ENCODE measurements at places on chromosomes 1 and 21.
A peak's percentile ranks its signal among the peaks of the same experiment; 100 is the strongest.

- no peak for DNase-seq
These were observed 136.0 kb downstream of the SNX7 start for GRCh38 chr1:98797506-98797905.

GRCh38 chr1:90671741-90672140 is 45.4 kb downstream of the BARHL2 start:
- no peak for DNase-seq

- DNase-seq, result no peak
These were observed 316.9 kb upstream of the SGIP1 start for GRCh38 chr1:66217021-66217420.

DNA sequence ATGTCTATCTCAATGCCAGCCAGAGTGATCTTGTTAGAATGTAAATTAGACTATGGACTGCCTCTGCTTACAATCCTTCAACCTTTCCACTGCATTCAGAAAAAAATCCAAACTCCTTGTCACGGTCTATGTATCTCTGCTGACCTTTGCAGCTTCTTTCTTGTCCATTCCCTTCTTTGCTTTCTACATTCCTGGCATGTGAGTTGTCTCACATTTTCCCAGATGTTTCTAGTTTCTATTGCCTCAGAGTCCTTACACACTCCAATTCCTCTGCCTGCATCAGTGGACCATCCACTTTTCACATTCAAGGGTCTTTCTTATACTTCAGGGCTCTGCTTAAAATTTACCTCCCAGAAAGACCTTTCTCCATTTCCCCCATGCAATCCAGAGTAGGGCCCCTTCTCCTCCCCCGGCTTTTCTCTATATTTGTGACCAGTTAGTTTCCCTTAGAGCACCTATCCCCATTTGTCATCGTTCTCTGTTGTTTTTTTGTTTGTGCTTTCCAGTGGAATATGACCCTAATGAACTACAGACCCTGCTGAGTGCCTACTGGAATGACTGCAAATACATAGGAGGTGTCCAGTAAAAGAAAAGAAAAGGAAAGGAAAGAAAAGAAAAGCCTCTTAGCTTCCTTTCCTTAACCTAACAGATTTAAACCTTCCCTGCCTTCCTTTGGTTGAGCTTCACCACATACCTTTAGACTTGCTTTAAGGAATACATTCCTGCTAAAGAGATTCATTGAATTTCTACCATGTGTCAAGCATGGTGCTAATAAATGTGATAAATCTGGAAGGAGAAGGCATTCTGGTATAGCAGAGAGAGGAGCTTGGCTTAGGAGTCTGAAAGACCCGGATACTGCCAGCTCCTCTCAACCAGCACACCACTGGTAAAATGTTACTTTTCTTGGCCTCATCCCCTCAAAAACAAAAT is 102.0 kb downstream of the DIRAS3 start:
- no peak for DNase-seq

DNA sequence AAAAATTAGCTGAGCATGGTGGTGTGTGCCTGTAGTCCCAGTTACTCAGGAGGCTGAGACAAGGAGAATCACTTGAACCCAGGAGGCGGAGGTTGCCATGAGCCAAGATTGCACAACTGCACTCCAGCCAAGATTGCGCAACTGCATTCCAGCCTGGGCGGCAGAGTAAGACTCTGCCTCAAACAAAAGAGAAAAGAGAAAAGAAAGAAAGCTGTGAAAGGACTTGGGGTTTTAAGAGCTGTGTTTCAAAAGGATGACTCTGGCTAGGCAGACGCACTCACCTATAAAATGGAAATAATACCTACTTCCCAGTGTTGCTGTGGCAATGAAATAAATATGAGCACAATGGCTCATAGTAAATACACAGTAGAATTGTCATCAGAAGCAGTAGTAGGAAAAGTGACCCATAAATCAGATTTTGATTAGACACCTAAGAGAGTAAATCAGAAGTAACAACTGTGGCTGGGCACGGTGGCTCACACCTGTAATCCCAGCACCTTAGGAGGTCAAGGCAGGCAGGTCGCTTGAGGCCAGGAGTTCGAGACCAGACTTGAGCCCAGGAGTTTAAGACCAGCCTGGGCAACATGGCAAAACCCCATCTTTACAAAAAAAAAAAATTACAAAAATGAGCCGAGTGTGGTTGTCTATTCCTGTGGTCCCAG is 45.9 kb upstream of the PUM1 start:
- DNase-seq, result no peak

DNA sequence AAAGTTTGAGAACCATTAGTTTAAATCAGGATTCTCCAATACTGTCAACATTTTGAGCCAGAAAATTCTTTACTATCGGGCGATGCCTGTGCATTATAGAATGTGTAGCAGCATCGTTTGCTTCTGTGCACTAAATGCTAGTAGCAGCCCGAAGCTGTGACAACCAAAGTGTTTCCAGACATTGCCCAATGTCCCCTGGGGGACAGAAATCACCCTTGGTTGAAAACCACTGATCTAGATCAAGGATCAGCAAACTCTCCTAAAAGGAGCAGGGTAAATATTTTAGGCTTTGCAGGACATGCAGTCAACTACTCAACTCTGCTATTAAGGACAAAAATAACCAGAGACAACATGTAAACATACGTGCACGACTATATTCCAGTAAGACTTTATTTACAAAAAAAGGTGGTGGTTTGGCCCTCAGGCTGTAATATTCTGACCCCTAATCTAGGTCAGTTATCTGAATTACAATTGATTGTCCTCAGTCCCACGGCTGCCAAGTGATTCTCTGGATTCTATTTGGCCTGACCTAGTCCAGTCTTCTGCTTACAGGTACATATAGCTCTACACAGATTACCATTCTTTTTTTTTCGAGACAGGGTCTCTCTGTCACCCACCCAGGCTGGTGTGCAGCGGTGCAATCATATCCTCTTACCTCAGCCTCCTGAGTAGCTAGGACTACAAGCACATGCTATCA is 10.6 kb downstream of the FAF1 start:
- no peak for DNase-seq

DNA sequence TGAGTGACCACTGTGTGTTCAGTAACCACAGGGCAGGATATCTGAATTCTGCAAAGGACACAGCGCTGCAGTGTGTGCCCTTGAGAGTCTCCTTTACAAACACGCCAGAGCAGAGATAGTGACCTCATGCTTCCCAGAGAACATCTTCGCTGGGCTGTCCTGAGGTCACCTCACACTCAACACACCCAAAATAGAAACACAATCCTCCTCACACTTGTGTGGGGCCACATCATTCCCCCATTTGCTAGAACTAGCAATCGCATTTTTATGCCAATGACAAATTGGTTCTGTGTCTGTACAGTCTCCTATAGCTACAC is 140.1 kb upstream of the NRIP1 start:
- DNase-seq, result no peak

GRCh38 chr1:31640964-31641363 is 3.7 kb downstream of the PEF1 start:
- DNase-seq, result no peak

- DNase-seq, result no peak
These were observed 26.1 kb downstream of the SLC1A7 start for GRCh38 chr1:53116307-53116810.

DNA sequence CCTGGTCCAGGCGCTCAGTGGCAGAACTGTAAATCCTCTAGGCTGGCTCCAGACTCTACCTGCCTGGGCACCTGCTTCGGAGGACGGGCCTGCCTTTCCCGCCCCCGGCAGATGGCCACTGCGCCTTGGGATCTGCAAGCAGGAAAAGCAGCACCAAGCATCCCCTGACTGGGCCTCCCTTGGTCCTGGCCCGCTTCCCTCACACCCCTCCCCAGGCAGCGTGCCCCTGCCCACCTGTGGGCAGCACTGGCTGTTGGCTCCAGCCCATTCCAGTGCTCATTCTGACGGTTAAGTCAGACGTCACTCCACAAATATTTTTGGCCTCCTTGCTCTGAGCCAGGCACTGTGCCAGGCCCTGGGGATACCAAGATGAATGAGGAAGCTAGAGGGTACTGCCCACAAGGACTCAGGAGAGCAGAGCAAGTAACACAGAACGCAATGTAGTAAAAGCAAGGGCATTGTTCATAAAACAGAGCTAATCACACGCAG is 22.0 kb upstream of the BLACAT1 start:
- no peak for DNase-seq

DNA sequence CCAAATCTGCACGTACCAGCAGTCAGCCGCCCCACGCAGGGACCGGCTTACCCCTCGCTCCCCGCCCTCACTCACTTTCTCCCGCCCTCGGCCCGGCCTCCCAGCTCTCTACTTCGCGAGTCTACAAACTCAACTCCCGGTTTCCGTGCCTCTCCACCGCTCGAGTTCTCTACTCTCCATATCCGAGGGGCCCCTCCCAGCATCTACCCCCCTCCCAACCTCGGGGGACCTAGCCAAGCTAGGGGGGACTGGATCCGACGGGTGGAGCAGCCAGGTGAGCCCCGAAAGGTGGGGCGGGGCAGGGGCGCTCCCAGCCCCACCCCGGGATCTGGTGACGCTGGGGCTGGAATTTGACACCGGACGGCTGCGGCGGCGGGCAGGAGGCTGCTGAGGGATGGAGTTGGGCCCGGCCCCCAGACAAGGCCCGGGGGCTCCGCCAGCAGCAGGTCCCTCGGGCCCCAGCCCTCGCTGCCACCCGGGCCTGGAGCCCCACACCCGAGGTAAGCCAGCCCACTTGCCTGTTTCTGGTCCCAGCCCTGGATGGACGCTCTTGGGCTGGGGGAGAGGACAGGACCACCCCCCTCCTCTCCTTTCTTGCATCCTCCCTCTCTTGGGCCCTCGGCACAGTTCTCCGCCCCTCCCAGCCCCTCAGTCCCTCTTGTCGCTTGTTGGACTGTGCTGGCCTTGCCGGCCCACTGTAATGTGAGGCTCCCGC is at the start of gene ARTN:
Gene ARTN (plus strand): TSS at position 416 of the 715 bp plus-strand sequence. CDS start 1,856 bp downstream, outside the sequence.
- DNase-seq, result no peak

GRCh38 chr1:100895540-100896480 is at the start of gene SLC30A7:
SLC30A7 (plus strand) TSS chr1:100896090; CDS start chr1:100896263, 173 bp downstream.
- DNase-seq, result peak; percentile 96

DNA sequence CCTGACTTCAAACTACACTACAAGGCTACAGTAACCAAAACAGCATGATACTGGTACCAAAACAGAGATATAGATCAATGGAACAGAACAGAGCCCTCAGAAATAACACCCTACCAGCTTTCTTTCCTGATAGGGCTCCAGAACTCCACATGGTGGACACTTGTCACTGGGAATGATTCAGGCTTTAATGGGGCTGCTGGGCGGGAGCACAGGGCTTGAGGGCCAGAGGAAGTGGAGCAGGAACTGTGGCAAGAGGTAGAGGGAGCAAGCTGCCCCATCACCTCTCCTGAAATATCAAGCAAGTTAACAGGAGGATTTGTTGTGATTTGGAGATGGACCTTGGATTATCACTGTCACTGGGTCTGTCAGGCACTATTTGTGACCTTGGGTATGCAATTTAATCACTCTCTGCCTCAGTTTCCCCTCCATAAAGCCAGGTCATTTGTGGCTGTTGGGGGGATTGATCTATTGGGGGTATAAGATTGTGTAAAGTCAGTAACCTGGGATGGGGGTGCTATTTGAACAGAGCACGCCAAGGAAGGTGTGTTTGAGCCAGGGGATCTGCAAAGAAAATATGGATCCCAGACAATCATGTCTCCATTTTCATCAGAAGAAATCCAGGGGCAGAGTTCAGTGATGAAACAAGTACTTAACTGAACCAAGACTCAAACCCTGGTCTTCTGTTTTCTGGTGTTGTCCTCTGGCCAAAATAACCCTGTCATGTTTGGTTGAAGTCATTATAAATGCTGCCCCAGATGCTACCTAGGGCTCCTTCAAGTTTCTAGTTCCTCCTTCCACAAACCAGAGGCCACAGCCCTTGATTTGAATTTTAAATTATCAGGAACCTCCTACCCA is 25.2 kb downstream of the ETS2 start:
- no peak for DNase-seq

GRCh38 chr1:204240233-204240632 is 26.4 kb upstream of the GOLT1A start:
- DNase-seq, result no peak

DNA sequence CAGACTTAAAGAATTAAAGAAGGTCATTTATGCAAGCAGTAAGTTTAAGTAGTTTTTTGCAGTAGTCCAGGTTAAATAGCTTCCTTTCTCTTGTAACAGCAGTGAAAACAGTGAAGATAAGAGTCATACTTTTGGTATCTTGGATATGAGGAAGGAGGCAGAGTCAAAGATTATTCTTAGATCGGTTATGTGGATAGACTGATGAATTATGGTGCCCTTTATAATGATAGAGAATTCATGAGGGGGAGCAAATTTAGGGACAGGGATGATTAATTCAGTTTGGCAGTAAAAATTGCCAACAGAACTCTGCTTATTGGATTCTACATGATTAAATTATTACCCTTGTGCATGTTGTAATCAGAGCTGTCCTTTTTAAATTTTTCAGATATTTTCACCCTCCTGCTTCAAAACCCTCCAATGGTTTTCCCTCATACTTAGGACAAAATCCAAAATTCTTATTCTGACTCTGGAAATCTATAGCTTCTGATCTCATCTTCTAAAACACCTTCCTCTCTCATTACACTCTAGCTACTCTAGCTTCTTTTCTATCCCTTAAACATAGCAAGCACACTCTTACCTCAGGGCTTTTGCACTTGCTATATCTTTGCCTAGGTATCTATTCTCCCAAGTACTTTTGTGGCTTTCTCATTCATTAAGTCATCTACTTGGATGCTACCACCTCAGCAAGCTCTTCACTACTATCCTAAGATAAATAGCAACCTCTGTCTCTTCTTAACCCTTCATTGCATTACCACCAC is 79.8 kb downstream of the PKN2 start:
- no peak for DNase-seq

- no peak for DNase-seq
These were observed 163.4 kb upstream of the SGIP1 start for GRCh38 chr1:66370462-66370971.

DNA sequence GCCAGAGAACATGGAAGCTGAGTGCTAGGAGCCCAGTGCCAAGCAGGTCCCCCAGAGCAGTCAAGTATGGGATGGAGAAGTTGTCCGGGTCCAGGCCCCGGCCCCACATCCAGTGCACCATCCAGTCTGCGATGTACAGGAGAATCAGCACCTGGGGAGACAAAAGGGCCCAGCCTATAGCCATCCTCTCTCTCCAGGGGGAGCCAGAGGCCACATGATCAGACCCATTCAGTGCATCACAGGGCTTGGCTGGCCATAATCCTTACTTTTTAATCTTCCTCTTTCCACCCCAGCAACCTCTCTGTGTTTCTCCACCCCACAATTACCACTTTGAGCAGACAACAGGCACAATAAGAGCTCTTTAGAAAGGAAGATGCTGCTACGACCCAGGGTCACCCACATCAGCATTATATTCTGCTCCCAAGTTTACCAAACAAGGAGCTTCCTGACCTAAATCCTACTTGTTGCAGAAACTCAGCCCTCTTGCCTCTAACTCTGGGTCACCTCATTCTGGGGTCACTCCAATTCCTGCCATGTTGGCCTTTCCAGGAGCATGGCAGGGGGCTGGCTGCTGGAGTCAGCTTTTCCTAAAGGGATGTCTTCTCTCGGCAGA is 16.4 kb upstream of the RAB29 start:
- peak; percentile 44 for DNase-seq

DNA sequence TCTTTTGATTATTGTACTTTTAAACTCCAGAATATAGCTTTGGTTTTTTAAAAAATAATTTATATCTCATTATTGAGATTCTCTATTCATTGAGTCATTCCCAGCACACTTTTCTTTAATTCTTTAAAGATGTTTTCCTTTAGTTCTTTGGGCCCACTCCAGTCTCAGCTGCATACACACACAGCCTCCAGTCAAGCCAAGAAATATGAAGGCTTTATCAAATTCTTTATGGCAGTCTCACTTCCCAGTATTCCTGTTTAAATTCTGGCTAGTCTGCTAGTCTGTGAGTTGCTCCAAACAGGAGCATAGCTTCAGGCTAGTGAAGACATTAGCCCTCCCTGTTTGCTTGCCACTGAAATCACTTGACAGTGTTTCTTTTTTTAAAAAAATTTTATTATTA is 61.2 kb downstream of the CRP start:
- no peak for DNase-seq

Data from stimulated activated CD4-positive, alpha-beta T cell treated with anti-CD3 and anti-CD28 coated beads, Interleukin-2, amount 100 ng/mL, for 4 hours (primary cell).